ENCODE measurements at places on chromosomes 3 and 15.
A peak's percentile ranks its signal among the peaks of the same experiment; 100 is the strongest.

GRCh38 chr3:169280010-169280585, 383.4 kb downstream of the MECOM start:
- no peak for DNase-seq

GRCh38 chr3:44958386-44958785, 17.6 kb downstream of the ZDHHC3 start:
- DNase-seq: no peak

DNA sequence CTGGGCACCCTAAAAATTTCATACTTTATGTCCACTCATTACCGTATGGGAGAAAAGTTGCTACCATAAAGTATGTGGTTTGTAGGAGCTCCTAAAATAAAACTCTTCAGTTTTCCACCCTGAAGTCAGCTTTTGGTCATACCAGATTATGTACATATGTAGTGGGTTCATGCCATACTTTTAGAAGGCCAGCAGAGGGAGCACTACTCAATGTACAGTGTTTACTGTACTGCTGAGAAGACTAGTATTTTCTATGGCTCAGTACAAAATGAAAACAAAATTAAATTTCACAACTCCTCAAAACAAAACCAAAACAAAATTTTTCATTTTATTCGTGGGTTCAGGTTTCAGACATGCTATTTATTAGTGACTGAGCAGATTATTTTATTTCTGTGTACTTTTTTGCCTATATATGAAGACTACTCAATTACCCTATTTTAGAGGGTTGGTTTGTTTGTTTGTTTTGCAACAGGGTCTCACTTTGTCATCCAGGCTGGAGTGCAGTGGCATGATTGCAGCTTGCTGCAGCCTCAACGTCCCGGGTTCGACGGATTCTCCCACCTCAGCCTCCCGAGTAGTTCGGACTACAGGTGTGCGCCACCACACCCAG, 24.3 kb downstream of the NXPE3 start:
- DNase-seq: no peak

DNA sequence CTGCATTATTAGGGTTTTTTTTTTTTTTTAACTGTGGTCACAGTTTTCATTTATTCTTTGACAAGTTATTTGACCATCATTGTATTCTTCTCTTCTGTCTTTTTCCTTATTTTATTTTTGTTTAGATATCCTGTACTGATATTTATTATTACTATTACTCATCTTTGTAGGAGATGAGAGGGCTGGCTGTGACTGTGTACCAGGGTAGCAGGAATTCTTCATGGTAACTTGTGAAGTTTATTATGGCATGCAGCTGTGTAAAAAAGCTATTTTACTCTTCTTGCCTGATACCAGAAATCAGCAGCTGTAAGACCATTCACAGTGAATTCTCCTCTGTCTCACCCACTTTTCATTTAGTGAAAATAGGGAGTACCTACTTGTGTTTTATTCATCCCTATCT, 44.5 kb downstream of the ATP6V1A start:
- DNase-seq: no peak

DNA sequence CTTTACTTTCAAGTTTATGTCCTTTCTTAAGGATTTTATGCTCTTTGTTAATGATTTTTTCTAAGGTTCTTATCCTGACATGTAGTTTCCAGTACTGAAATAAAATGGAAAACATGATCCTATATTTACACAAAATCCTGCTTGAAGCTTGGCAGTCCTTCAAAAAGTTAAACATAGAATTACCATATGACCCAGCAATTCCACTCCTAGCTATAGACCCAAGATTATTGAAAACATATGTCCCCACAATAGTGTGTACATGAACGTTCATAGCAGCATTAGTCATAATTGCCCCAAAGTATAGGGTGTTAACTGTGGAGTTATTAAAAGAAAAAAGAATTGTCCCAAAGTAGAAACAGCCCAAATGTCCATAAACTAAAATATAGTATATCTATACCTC, 33.2 kb downstream of the ITGB5 start:
- DNase-seq: no peak

DNA sequence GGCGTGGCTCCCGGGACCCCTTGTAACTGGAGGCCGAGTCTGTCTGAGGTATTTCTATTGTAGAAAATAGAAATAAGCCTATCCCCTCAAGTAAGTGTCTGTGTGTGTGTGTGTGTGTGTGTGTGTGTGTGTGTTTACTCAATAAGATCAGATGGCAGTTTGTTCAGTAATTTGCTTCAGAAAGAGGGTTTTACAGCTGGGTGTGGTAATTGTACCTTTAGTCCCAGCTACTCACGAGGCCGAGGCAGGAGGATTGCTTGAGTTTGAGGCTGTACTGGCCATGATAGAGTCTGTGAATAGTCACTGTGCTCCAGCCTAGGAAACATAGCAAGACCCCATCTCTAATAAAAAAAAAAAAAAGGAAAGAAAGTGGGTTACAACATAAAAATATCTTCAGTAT, 8.7 kb downstream of the SPINT1 start:
- DNase-seq: no peak

GRCh38 chr15:90660195-90660998, 56.7 kb upstream of the BLM start:
- DNase-seq: peak; percentile 84

- no peak for DNase-seq
These were observed 12.9 kb downstream of the ISL2 start for GRCh38 chr15:76349301-76350070.

- DNase-seq: no peak
These were observed 77.2 kb downstream of the IL1RAP start for GRCh38 chr3:190591080-190591479.

GRCh38 chr15:37574985-37575384, 359.5 kb upstream of the TMCO5A start:
- DNase-seq: no peak

- DNase-seq: no peak
These were observed 71.2 kb downstream of the SLTM start for GRCh38 chr15:58862326-58862725.

DNA sequence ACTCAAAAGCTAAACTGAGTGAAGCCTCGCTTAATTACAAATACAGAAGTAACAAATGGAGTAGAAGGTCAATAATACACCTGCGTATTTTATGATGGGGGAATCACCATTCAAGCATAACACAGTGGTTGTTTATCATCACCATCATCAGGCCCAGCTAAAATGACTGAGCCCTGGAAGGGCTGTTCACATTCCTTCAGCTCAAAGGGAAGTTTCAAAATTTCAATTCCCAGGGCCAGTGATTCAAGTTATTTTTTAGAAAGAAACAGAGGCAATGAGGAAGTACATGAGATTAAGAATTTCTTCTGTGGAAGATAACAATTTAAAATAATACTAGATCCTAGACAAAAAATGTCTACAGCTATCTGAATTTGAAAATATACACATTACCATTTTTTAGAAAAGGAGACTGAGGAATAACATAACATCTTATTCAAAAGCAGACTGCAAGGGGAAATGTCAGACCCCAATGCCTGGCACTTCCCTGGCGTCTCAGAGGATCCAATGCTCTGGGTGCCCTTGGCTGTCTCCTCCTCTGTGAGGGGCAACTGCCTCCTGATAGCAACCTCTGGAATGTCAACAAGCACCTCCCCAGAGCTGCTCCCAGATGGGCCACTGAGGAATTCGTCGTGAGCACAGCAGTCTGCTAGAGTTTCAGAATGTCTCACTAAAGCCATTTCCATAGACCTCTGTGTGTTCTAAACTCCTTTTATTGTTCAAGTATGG, 22.8 kb downstream of the EHD4 start:
- no peak for DNase-seq

- DNase-seq: no peak
These were observed 10.6 kb upstream of the POU1F1 start for GRCh38 chr3:87287011-87287410.

- no peak for DNase-seq
These were observed 49.5 kb downstream of the ARHGAP31 start for GRCh38 chr3:119343719-119344118.

- DNase-seq: no peak
These were observed 503.6 kb upstream of the NAALADL2 start for GRCh38 chr3:174355505-174355904.

- no peak for DNase-seq
These were observed 49.3 kb downstream of the SLC6A20 start for GRCh38 chr3:45746777-45747622.

DNA sequence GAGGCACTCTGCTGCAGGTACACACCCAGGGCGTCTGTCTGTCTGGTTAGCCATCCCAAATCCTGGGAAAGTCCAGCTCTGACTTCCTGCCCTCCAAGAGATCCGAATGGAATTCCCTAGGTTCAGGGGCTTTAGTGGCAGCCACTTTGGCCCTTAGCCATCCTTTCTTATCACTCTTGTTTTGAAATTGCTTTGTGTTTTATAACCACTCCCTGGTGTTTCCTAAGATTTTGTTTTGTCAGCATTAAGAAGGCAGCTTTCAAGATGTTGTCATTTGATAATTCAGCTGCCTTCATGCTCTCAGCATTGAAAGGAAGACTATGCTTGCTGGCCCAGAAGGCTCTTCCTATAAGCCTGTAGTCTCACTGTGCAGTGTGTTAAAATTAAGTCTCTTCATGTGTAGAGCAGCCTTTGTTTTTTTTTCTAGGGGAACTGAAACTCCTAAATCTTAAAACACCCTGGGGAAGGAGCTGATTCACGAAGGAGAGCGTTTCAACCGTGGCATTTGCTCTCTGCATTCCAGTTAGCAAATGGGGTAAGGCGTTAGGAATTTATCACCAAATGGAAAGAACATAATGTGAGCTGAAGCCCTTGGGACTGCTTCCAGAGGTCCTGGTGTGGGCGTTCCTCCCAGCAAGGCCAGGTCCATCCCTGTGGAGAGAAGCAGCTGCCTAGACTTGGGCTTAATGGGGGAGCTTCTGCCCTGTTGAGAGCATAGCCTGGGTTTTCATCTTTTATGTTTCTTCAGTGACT, 14.2 kb upstream of the CLEC3B start:
- DNase-seq: no peak

- DNase-seq: peak; percentile 54
These were observed 34.0 kb upstream of the CCK start for GRCh38 chr3:42300013-42300412.

DNA sequence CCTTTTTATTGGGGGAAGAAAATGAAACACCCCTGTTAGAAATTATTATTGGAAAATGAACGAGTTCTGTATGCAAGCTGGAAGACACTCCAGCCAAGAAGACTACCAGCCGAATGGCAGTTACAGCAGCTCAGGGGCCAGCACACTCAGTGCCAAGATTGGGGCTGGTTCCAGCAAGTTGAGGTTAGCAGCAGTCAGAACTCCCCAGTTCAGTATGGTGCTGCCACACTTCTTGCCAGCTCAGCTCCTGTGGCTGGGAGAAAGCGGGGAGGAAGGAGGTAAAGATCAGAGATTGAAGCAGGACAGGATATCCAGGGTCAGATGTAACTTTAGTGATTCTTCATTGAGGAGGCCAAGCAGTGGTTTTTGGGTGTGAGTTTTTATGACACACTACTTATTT, 280.2 kb upstream of the NR2E3 start:
- DNase-seq: no peak

GRCh38 chr3:37310666-37311050, 136.3 kb upstream of the LRRFIP2 start:
- DNase-seq: no peak

GRCh38 chr15:36814708-36815107, 235.3 kb downstream of the CDIN1 start:
- no peak for DNase-seq

DNA sequence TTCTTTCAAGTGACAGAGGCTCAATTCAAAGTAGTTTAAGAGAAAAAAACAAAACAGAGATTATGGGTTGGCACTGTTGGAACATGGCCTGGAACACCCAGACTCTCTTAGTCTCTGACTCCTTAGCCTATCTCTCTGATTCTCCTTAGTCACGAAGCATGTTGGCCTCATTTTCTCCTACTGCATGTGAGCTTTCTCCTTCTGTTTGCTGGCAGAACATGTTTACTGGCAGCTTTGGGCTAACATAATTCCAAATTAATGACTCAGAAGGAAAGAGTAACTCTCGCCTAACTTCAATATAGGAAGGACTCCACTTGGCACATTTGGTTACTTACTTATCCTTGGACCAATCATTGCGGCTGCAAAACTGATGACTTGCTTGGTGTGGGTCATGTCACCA, 21.7 kb upstream of the CCDC39 start:
- DNase-seq: no peak

GRCh38 chr3:149809699-149810098, 3.3 kb upstream of the RNF13 start:
- DNase-seq: no peak
